ENCODE measurements at places on chromosomes 3 and 15.

GRCh38 chr15:39432912-39433348 is 147.9 kb upstream of the THBS1 start:
- no peak for DNase-seq

GRCh38 chr3:122674339-122674738 is 6.3 kb upstream of the PARP14 start:
- DNase-seq: no peak

DNA sequence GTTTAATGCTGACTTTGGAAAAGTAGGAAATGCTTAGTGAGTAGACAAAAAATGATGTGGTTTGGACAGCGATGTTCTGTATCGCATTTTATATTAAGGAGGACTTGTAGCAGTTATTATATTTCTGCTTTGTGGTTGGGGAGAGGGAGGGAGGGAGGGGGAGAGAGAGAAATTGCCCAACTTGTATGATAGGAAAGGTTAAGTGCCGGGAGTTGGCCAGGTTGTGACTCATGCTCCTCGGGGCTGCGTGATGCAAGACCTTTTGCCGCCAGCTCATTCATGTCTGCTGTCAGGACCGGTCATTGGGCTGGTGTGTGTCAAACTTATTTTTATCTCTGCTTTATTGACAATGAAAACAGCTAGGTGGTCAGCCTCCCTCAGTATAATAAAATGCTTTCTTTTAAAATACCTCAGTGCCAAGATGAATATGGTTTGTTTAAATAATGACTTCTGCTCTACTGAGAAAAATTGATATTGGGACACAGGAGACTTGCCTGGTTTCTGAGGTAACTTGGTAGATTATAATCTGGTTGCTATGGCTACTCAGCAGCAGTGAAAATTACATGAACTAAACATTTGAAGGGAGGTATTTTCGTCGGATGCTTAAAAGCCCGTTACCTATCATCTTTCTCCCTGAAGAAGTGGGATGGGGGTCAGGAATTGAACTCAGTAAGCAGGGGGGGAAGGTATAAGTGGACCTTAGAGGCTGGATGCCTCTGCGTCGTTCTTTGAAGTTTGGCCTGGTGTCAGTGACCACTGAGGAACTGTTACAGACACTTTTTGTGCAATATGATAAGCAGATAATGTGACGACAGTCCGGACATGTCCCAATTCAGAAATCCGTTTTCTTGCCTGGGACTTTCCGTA is 90.7 kb downstream of the FNDC3B start:
- DNase-seq: peak; percentile 61

DNA sequence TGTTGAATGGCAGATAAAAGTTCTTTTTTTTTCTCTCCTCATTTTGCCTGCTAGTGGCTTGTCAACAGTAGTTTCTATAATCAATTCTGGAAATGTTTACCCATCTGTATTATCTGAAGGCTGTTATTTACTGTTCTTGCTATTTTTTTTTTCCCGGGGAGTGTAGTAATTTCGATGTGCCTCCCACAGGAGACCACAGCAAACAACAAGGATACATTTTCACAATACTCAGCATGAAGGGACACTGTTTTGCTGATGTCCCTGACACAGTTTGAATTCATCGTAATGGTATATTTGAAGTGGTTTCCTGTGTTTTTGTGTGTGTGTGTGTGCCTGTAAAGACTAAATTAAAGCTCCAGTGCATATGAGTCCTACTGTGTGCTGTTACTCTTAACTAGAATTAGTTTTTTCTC is 92.1 kb upstream of the ICE2 start:
- DNase-seq: no peak

GRCh38 chr15:80060356-80061006 is 1.0 kb downstream of the ZFAND6 start:
- peak; percentile 16 for DNase-seq

- DNase-seq: no peak
These were observed 492.4 kb upstream of the FRG2C start for GRCh38 chr3:75171630-75172230.

DNA sequence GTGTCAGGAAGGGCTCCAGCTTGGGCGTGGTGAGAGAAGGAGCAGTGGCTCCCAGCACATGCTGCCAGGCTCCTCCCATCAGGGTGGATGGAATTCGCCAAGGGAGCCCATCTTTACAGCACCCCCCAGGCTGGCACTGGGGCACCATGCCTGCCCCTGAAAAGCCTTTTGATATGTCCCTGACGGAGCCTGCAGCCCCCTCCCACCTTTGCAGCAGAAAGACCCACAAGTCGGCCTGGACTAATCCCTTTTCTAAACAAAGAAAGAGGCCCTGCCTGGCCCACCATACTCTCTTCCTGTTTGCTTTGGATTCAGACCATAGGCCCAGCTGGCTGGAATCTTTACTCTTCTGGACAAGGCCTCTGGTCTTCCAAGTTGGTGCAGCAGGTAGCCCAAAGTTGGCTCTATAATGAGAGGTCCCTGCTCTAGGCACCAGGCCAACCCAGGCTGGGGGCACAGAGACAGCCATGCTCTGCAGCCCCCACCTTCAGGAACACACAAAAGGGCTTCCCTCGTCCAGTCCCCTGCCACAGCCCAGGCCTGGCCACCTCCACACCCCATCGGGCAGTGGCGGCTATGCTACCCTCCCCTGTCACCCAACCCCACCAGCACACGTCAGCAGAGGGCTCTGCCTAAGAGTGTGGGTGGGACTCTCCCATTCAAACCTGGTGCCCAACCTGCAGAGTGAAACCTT is 5.4 kb downstream of the ANPEP start:
- DNase-seq: no peak

DNA sequence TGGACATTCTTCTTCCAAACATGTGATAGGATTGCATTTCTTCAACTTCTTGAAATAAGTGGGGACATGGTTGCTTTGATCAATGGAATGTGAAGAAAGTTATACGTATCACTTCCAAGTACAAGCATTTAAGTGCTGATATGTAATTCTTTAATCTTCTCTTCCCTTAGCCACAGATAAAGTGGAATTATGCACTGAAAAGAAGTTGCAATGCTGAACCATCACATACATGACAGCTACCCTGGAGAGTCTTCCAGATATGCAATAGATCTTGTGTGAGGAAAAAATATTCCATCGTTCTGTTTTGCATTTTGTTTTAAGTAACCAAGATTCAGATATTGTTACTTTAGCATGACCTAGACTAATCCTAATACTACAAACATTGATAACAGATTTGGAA is 674.3 kb downstream of the NSUN3 start:
- no peak for DNase-seq

- DNase-seq: no peak
These were observed 335.8 kb upstream of the THRB start for GRCh38 chr3:24830230-24831152.

- DNase-seq: no peak
These were observed 588.8 kb upstream of the BCHE start for GRCh38 chr3:166425900-166426611.

DNA sequence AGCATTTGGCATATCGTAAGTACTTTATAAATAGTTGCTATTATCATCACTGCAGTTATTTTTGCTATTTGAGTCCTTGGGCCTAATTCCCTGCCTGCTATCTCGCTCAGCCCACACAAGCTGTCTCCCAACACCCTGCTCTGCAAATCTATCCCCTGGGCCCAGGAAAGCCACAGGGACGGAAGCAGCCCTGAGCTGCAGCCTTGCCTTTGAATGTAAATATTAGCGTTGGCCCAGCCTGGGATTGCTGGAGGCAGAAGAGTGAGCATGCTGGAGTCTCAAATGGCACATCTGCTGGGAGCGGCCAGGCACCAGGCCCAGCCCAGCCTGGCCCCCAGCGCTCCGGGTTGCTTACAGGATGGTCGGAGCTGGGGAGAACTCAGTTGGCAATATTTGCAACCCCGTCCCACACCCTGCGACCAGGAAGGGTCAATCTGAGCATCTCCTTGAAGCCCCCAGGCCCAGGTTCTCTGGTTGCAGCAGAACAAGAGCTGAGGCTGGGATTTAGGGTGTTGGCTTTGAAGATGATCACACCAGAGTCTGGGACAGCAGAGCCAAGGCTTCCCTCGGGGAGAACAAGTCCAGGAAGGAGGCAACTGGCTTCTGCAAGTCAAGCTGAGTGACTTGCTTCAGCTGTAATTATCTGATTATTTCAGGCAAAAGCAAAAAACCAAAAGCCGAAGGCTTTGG is 529.6 kb downstream of the SHQ1 start:
- DNase-seq: no peak

- DNase-seq: peak; percentile 97
These were observed at the start of gene GLCE for GRCh38 chr15:69160141-69160993. TSS of gene GLCE (plus strand) at chr15:69160635. CDS start at chr15:69255807, 95,172 bp downstream.

DNA sequence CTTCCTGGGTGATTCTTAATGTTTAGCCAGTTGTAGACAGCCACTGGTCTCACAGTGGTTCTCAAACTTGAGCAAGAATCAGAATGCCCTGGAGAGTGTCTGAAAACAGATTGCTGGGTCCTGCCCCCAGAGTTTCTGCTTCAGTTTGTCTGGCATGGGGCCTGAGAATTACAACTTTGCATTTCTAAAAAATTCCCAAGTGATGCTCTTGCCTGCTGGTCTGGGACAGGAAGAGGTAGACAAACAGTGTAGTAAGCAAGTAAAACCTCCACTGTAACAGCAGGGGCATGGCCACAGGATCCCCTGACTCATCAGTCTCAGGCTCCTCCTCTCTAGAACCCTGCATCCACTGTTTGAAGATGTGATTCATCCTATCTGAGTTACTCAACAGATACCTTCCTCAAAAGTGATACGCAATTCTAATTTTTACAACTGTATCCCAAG is 36.5 kb downstream of the DZIP1L start:
- peak; percentile 45 for DNase-seq

GRCh38 chr3:46490338-46491084 is 7.3 kb upstream of the RTP3 start:
- DNase-seq: no peak

- no peak for DNase-seq
These were observed 784.0 kb upstream of the SEMA6D start for GRCh38 chr15:46933332-46933731.

DNA sequence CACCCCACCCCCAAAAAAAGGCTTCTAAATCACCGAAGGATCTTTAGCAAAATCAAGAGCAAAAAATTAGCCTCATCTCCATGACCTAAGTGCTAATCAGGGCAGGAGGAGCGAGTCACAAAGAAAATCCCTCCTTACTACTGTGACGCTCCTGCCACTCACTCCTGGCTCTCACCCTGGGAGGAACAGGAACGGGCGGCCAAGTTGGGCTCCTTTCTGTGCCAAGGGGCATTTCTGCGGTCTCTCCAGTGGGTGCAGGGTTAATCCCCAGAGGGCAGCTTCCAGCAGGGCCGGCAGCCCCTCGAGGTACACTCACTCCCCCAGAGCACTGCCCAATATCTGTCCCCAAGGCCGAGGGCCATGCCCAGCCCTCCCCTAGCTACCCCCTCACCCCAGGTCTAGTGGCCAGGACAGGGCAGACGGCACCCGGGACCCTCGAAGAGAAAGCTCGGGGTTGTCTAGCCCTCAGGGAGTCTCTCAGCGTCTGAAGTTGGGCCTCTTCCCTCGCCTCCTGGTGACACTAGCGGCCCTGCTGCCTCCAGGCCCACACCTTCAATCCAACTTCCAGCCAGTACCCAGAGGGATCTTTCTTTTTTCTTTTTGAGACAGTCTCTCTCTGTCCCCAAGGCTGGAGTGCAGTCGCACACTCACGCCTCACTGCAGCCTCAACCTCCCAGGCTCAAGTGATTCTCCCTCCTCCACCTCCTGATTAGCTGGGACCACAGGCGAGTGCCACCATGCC is 706 bp downstream of the CAV3 start:
- no peak for DNase-seq

DNA sequence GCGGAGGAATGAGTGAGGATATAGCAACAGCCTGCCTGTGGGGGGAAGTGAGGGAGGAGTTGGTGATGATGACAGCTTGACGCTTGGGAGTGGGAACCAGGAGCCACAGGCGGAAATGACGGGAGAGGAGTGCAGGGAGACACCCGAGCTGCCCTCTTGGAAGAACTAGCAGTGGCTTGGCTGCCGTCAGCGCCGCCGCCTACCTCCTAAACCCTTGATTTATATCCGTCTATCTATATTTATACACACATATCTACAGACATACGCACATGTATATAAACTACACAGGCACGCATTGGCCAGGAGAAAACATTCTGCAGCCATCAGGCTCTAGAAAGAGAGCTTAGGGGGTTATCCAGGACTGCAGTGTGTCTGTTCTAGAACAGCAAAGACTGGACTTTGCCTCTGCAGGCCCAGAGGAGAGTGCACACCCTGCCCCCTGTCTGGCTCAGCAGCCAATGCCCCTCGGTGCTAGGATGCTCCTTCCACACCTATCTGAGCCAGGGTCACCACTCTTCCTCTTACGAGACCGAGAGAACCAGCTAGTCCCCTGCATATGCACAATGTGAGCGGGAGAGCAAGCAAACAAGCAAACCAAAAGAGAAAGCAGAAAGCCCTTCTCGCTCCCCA is 45.3 kb upstream of the MAGEF1 start:
- DNase-seq: no peak

- no peak for DNase-seq
These were observed 45.8 kb downstream of the MITF start for GRCh38 chr3:69784954-69785514.

DNA sequence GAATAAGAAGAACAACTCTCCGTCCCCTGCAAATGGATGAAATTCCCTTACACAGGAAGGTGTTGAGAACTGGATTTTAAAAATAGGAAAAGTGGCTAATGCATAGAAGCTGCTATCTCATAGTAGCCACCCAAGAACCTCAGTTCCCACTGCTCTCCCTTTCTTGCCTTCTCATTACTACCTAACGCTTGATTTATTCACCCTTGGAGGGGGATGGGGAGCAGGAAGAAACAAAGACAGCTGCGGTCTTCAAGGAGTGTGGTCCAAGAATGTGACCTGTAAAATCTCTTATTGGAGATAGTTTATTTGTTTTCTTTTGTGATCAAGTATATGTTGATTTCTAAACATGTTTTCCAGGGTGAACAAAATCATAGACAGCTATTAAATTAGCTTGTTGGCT is 274.1 kb upstream of the CTNNB1 start:
- no peak for DNase-seq

DNA sequence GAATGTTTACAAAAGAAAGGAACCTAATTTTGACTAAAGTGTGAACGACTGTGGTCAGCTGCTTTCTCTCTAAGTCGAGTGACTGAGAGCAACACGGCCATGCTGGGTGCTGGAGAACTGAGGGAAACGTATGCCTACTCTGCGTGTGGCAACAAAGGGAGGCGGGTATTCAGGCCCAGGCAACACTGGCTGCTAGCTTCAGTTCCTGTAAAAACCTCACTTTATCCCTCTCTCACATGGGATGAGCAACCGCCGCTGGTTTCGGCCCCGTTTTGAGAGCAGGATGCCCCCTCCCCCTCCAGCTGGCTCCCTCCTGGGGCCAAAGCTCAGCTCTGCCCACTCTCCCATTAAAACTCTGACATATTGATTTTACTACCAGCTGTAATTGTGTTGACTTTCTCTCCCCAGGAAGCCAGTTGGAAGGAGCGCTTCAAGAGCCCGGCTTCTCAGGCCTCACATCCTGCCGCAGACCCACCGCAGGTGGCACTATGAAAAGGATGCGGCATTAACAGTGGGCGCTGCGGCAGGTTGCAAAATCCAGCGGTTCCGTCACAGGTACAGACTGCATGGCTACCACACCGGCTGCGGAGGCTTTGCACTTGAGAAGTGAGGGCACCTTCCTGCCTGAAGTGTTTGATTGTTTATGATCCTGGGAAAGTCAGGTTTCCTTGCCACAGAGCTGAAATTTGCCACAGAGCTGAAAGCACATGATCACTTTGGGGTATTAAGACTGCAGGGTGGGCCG is 12.7 kb downstream of the PLXND1 start:
- DNase-seq: peak; percentile 83
